ENCODE measurements at places on chromosomes 12 and 14.

GRCh38 chr12:122834921-122835749 lies at the start of gene HIP1R:
HIP1R (plus strand) TSS chr12:122835457; CDS start chr12:122835551, 94 bp downstream.
- DNase-seq = no peak

GRCh38 chr14:59463787-59464485 lies 1.2 kb downstream of the GPR135 start:
- DNase-seq = no peak

DNA sequence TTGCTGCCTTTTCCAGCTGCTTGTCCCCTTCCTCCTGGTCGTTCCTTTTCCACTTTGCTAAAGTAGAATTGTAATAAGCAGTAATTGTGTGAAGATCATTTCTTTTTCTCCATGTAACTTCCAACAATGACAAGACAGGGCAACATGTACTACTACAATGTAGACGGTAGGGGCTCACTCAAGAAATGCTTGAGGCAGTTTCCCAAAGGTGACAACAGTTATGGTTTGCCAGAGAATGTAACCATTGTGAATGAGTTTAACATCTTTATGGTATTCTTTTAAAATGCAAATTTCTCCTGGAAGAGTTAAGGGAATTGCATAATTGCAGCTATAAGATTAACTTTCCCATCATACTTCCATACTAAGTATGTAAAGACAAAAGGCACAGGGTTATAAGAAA lies 23.8 kb upstream of the PHLDA1 start:
- DNase-seq = no peak

- DNase-seq = peak; percentile 87
Observed at GRCh38 chr12:53811606-53812005, 59.8 kb upstream of the CISTR start.

DNA sequence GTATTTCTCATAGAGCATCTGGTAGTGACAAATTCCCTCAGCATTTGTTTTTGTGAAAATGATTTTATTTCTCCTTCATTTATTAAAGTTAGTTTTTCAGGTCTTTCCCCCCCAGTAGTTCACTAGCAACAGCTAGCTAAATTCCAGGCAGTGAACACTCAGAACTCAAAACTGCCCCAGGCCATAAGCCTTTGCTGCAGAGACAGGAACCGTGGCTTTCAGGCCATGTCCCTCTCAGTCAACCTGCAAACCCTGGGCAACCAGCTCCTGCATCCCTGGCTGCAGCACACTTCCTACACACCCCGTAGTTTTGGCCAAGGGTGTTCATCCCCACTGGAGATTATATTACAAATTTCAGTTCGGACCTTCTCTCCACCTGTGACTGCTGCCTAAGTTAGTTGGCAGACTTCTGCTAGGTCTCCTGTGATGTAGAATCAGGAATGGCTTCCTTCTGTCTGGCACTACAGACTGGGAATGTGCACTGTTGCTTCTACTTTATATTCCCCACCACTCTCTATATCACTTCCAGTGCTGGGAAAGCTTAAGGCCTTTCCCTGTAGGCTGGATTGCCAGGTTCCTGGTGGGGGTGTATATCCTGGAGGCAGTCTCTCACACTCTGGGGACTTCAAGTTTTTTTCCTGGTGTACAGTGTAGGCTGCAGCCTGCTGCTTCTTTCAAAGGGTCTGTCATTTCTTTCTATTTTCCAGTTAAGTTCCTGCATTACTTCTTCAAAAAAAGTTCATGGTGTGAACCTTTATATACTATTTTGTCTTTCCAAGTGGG lies 924.4 kb upstream of the LRFN5 start:
- no peak for DNase-seq

DNA sequence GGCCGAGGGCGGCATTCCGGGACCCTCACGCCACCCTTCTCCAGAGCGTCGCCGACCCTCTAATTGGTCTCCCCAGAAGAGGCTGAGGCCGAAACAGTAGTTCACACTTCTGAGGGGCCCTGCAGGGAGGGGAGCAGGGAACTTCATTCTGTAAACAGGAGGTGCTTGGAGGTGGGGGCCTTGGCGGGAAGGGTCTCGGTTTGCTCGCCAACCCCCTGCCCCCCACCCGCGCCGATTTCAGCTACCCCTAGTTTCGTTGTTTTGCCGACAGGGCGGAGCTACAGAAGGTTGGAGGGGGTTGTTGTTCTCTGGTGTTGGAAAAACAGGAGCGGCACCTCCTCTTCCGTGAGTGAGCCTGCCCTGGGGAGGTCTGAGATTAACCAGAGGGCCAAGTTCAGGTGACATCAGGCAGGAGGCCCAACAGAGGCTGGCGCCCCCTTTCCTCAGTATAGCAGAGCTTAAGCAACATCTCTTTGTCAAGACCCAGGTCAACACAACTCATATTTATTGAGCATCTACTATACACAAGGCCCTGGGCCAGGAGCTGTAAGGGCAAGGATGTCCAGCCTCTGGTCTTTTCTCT lies 682 bp downstream of the ERBB3 start:
- no peak for DNase-seq

GRCh38 chr12:524167-524951 lies 64.6 kb downstream of the B4GALNT3 start:
- DNase-seq = no peak

- no peak for DNase-seq
Observed at GRCh38 chr12:45203767-45204166, 12.1 kb upstream of the ANO6 start.

DNA sequence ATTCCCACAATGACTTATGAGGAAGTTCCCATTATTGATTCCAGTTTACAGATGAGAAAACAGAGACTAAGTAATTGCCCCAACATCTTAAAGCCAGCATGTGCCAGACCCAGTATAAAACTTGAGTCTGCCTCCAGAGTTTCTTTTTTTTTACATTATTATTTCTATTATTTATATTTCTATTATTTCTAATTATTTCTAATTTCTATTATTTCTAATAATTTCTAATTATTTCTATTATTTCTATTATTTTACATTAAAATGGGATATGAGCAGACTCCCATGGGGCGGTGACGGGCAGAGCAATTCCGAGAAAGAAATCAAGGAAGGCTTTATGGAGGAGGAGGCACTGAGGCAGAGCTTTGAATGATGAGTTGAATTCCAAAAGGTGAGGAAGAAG lies 54.4 kb upstream of the BDKRB2 start:
- no peak for DNase-seq

GRCh38 chr14:21070083-21070609 lies at the start of gene ARHGEF40:
ARHGEF40 (plus strand) TSS chr14:21070304; CDS start chr14:21070397, 93 bp downstream.
- peak; percentile 40 for DNase-seq

GRCh38 chr12:42021469-42021868 lies 123.2 kb downstream of the GXYLT1 start:
- DNase-seq = no peak

- peak; percentile 3 for DNase-seq
Observed at GRCh38 chr12:92259696-92260251, 114.1 kb upstream of the BTG1 start.

GRCh38 chr12:80033448-80033847 lies 65.9 kb upstream of the OTOGL start:
- peak; percentile 78 for DNase-seq

DNA sequence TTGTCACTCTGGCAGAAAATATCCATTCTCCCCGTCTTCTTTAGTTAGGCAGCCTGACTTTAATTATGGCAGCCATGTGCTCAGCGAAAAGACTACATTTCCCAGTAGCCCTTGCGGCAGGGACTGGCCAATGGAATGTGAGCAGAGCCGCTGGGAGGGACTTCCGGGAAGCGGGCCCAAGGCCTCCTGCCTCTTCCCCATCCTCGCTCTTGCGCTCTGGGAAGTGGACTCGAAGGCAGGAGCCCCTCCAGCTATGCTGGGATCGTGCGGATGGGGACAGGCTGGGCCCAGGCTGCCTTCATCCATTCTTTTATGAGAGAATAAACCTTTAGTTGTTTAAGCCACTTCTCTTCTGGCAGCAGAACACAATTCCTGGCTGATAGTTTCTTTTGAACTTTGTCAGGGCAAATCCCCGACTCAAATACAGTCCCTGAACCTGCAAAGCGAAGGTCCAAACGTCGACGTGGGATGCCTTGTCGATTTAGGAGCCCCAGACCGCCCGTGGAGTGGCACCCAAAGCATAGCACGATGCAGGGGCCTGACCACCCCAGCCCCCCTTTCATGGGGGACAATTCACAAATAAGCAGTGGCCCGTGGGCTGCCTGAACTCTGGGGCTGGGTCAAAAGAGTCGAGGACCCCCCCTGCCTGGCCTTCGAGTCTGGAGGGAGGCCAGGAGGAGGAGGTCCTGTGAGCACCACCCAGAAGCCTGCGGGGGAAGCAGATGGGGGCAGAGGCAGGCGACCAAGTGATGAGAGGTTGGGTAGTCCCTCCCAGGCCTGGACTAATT lies 15.6 kb upstream of the LRTM2 start:
- peak; percentile 90 for DNase-seq

DNA sequence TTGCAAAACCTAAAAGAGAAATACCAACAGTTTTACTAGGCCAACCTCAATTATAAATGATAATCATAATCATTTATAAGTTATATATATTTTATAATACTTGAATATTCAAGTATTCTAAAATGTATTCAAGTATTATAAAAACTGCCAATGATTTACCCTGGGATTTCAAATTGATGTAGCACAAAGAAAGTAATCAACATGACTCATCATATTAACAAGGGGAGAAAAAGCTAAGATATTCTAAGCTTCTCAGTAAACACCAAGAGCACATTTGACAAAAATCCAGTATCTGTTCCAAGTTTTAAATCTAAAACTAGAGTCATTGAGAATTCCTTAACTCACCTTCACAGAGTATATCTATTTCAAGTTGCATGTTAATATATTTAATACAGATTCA lies 56.1 kb downstream of the CAPZA3 start:
- DNase-seq = no peak

GRCh38 chr14:31320216-31320615 lies 100.1 kb downstream of the HEATR5A start:
- no peak for DNase-seq

GRCh38 chr12:68042212-68042699 lies 53.0 kb downstream of the IFNG-AS1 start:
- peak; percentile 6 for DNase-seq

GRCh38 chr14:59500732-59501131 lies 16.4 kb downstream of the JKAMP start:
- DNase-seq = no peak

GRCh38 chr14:23442721-23443356 lies 7.4 kb upstream of the MYH7 start:
- no peak for DNase-seq

DNA sequence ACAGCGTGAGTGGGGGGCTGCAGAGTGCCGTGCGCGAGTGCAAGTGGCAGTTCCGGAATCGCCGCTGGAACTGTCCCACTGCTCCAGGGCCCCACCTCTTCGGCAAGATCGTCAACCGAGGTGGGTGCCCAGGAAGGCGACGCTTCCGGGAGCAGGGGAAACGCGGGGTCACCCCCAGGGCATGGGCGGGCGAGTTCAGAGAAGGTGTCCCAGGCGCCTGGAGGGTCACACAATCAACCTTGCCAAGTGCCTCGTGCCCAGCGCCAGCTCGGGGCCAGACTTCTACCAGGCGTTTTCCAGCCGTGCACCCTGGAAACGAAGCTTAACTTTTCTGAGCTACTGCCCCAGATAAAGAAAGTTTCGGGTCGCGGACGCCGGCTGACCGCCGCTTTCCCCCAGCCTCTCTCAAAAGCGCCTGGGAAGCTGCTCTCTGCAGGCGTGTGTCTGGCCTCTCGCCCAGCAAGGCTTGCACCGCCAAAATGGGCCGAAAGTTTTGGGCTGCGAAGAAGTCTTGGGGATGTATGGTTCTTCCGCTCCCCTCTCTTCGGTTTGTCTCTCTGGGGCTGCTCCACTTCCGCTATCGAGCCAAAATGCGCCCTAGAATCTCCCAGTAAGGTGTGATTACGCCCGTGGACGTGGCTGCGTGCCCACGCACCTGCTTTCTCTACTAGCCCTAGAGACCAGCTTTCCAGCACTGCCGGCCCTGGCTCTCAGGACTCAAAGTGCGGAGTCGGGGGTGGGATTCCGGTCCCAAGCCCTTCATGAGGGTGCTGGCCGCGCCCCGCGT lies 1.7 kb downstream of the WNT1 start:
- no peak for DNase-seq

DNA sequence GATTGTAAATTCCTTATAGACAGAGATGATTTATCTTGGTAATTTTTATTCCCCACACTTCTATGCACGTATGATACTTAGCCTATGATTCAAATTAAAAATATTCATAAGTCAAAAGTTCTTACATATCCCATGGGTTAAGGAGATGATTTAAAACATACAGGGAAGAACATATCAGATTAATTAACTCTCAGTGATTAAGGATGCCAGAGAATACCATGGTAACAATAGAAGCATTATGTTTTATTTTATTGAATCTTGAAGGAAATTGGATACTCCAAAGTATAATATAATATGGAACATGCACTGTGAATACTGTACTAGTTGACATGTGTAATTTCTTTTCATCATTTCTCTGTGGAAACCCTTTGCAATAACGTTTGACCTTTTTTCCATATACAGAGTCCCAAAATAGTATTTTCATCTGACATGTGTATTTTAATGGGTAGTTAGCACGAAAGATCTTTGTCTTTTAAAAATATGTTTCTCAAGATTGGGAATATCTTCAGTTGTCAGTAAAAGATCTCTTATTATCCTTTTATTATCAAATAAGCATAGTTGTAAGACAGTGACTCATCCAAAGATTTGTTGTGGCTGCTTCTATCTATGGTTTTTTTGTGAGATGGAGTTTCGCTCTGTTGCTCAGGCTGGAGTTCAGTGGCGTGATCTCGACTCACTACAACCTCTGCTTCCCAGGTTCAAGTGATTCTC lies 166.7 kb downstream of the RAD51B start:
- peak; percentile 32 for DNase-seq

DNA sequence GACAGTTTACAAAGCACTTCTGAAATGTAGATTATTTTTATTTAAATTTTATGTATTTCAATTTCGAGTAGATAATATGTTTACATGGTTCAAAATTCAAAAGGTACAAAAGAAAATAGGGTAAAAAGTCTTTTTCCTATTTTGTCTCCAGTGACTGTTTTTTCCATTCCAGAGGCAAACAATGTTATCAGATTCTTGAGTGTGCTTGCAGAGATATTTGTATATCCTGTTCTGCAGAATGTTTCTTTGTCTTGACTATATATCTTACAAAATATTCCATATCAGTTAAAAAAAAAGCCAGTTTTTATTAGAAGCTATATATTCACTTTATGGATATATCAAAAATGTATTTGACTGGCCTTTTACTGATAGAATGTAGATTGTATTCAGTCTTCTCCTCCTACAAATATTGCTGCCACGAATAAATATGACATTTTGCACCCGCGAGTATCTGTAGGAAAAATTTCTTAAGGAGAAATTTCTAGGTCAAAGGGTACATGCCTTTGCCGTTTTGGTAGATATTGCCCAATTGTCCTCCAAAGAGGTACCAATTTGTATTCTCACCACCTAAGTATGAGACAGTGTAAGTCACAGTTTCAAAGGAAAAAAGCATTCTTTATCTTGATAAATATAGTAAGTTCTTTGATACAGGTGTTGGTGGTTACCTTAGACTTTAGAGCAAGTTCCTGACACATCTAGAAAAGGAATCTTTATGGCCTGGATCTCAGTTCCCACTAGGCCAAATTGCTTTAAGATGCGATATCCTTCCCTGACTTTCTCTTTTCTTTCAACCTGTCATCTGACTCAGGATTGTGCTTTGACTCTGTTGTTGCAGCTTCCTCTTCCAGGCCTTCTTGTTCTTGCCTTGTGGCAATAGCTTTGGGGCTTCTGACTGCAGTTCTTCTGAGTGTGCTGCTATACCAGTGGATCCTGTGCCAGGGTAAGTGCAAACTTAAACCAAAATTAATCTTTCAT lies 2.3 kb downstream of the KLRG1 start:
- no peak for DNase-seq

- no peak for DNase-seq
Observed at GRCh38 chr12:16599081-16599480, 6.9 kb downstream of the LMO3 start.

- no peak for DNase-seq
Observed at GRCh38 chr14:79304279-79304678, 907.0 kb downstream of the DIO2 start.

Data from fibroblast of the aortic adventitia (primary cell).